ENCODE measurements at places on chromosomes 13 and 19.

GRCh38 chr13:59468396-59468795 is 695.3 kb downstream of the DIAPH3 start:
- DNase-seq = no peak

DNA sequence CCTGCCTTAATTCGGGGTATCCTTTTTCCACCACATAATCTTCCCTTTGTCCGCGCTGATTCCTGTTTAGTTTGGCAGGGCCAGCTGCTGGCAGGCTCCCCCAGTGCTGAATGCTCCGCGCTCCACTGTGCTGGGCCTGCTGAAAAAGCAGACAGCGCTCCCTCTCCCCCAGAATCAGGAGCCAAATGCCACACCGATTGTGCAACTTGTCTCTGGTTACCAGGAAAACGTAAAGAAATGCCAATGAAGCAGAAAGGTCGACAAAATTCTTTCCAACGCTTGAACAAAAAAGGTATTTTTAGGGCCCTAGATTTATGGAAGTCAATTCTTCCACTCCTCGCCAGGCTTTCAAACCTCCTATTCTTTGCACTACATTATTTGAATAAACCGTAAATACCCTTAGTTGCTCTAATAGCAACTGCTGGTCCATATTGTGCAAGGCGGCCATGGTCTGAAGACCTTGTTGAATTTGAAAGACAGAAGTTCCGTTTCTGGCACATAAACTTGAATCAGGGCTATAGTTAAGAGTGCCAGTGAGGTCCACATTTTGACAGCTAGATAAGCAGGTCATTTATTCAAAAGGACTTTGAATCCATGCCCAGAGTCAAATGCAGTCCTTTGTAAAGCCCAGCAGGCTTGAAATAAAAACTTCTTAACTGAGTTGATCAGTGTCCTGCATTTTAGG is 206.7 kb upstream of the RFC3 start:
- DNase-seq = no peak

GRCh38 chr13:90197722-90198121 is 1149.8 kb upstream of the MIR17HG start:
- DNase-seq = no peak

DNA sequence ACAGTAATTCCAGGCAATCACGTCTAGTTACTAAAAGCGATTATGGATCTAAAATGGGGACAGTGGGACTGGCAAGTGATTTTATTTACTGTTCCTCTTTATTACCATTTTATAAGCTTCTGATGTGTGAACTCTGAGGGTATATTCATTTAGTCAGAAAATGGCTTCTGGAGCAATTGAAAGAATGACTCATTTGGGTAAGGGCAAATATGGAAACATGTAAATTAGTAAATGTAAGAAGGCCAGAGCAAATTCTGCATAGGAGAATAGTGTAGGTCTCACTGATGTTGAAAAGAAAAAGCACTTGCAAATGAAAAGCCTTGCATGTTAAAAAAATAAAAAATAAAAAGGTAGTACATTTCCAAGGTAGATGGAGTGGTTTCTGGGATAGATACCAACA is 262.2 kb downstream of the KLF5 start:
- DNase-seq = no peak

DNA sequence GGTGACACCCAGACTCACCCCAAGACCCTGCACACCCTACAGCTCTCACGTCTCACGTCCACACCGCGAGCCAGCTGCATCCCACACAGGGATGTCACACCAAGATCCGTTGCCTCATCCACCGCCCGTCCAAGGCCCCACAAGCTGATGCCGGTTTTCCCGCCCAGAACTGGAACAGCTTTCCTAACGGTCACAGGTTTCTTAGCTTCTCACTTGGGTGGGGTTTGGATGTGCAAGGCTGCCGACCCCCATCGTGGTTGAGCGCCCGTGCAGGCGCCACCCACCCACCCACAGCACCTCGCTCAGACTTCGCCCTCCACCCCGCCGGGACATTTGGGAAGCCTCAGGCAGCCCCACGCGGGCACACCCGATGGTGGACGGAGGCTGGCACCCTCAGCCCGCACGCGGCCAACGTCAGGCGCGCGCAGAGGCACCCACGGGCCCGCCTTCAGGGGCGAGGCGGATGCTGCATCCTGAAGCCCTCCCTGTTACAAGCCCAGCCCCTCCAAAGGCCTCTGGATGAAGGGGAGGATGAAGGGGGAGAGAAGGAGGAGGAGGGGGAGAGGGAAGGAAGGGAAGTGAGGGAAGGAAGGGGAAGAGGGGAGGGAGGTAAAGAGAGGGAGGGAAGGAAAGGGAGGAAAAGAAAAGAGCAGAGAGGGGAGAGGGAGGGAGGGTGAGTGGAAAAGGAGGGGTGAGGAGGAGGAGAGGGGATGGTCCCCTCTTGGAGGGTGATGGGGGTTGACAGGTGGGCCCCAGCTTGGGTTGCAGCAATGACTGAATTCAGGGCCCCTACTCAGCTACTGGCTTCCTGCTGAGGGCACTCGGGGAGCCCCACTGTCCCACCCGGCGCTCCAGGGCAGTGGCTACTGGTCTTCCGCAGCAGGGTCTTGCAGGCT is 12.8 kb downstream of the ONECUT3 start:
- DNase-seq = no peak

GRCh38 chr13:48299591-48299990 is 4.0 kb upstream of the RB1 start:
- no peak for DNase-seq

DNA sequence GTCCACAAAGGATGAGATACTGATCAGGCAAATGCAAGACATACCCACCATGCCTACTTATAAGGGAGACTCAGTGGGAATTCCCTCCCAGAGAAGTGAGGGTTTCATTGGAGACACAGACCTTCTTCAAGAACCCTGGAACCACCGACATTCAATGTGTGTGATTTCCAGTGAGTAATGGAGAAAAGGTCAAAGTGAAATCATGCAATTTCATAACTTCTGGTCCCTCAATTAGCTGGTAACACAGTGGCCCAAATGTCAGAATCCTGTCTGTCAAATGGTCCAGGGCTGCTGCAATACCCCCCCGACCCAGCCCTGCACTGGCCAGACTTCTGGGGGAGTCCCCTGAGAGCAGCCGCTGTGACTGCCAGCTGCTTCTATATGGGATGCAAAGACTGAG is 4.7 kb upstream of the METTL21C start:
- no peak for DNase-seq

Data from AG04449 (cell line).